A673 (cell line): ENCODE measurements at places on chromosomes 2 and 18.
A peak's percentile ranks its signal among the peaks of the same experiment; 100 is the strongest.

GRCh38 chr2:169653636-169654035 is 40.6 kb downstream of the CFAP210 start:
- no peaks in the 10 kb centered on the region for H3K4me1 ChIP-seq
- H3K27ac ChIP-seq, result no peak overlapping the region
- H3K36me3 ChIP-seq, result no peaks in the 10 kb centered on the region
- no peak for DNase-seq
- no peak overlapping the region for H3K4me3 ChIP-seq

- peak; percentile 34 for DNase-seq
- peak overlapping the region; percentile 54 for H3K27ac ChIP-seq
- no peaks in the 10 kb centered on the region for H3K27me3 ChIP-seq
- peaks cover 14% of the 10 kb centered on the region for H3K4me1 ChIP-seq
- no peak overlapping the region for H3K4me3 ChIP-seq
Observed at GRCh38 chr2:160583146-160583535, 89.5 kb upstream of the RBMS1 start.

GRCh38 chr2:217165547-217165946 is 305.7 kb upstream of the TNP1 start:
- H3K27ac ChIP-seq, result no peak overlapping the region
- no peaks in the 10 kb centered on the region for H3K4me1 ChIP-seq
- no peaks in the 10 kb centered on the region for H3K27me3 ChIP-seq

GRCh38 chr18:5286525-5286924 is 9.0 kb downstream of the ZBTB14 start:
- no peak overlapping the region for H3K4me3 ChIP-seq
- DNase-seq, result no peak

GRCh38 chr2:145302451-145302850 is 782.5 kb upstream of the ZEB2 start:
- H3K4me3 ChIP-seq, result no peak overlapping the region
- H3K27me3 ChIP-seq, result no peaks in the 10 kb centered on the region
- no peak overlapping the region for H3K27ac ChIP-seq
- H3K4me1 ChIP-seq, result no peaks in the 10 kb centered on the region
- DNase-seq, result no peak
- no peaks in the 10 kb centered on the region for H3K36me3 ChIP-seq

GRCh38 chr18:41052625-41053024 is 902.4 kb upstream of the PIK3C3 start:
- no peaks in the 10 kb centered on the region for H3K27me3 ChIP-seq
- H3K4me1 ChIP-seq, result no peaks in the 10 kb centered on the region
- no peak for DNase-seq
- H3K4me3 ChIP-seq, result no peak overlapping the region

DNA sequence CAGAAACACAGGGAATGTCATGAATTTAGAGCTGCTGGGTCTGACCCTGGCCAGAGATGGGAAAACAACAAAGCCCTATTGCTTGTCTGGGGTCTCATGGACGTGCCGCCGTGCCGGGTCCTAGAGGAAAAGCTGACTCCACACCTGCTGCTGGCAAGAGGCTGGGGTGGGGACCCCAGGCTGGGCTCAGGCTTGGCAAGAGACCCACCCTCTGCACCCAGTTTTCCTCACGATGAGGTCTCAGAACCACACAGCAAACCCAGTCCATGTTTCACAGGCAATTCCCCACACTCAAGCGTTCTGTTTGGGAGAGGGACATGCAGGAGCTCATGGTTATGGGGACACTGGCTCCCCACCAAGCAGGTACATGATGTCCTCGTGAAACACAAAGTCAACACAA is 367.3 kb upstream of the SALL3 start:
- no peaks in the 10 kb centered on the region for H3K4me1 ChIP-seq
- H3K4me3 ChIP-seq, result no peak overlapping the region
- H3K27ac ChIP-seq, result no peak overlapping the region
- no peak for DNase-seq
- no peaks in the 10 kb centered on the region for H3K27me3 ChIP-seq

GRCh38 chr18:34999756-35000289 is 41.4 kb upstream of the MAPRE2 start:
- no peak for DNase-seq
- H3K4me1 ChIP-seq, result no peaks in the 10 kb centered on the region
- H3K4me3 ChIP-seq, result no peak overlapping the region
- no peak overlapping the region for H3K27ac ChIP-seq
- peaks cover 6% of the 10 kb centered on the region for H3K27me3 ChIP-seq
- no peaks in the 10 kb centered on the region for H3K36me3 ChIP-seq
